Urinary bladder (tissue), 4 donors: ENCODE measurements at places on chromosomes 6 and 20.

DNA sequence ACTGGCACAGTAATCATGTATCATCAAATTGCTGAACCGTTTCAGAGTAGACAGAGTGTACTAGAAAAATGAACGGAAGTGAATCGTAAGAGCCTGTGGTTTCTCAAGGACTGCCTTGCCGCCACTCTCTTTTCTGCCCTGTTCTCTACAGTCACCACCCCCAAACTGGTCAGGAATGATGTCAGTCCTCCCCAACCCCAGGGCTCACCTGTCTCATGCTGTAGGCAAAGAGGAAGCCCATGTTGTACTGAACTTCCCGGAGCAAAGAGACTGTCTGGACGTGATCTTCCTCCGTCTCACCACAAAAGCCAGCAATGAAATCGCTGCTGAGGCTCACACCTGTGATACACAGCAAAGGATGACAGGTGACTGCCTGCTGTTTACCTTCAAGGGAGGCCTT, 31.0 kb downstream of the CDK5RAP1 start:
- no peak for DNase-seq

DNA sequence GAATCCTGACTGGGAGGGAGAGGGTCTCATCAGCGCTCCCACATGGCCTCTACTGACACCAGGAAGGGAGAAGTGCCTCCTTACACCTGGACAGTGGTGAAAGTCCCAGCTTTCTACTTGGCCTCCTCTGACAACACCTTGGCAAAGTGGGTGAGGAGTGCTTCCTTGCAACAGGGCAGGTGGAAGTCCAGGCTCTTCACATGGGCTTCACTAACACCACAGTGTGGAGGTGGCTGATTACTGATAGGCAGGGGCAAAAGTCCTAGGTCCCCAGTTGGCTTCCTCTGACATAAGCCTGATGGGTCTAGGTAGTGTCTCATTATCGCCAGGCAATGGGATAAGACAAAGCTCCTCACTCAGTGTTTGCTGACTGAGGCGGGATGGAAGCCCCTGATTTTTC, 9.5 kb upstream of the HLA-DRA start:
- no peak for DNase-seq

DNA sequence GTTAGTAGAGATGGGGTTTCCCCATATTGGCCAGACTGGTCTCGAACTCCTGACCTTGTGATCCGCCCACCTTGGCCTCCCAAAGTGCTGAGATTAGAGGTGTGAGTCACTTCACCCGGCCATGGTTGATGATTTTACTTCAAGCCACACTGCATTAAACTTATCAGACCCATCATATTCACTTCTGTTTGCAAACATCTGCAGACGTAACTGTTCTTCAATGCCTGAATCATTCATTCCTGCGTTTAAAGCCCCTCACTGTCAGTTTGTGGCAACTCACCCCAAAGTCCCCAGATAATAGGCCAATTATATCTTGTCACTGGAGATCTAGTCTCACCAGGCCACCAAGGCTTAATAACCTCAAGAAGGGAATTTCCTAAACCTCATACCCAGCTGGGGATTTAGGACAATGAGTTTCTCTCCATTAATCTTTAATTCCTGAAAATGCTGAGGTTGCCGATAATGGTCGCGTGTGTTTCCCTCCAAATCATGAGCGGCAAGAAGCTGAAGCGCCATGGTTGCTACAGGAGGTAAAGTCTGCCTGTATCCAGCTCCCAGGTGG, 229.6 kb downstream of the LY86 start:
- DNase-seq, result no peak

GRCh38 chr6:132790450-132790849, 8.0 kb downstream of the SLC18B1 start:
- DNase-seq, result no peak

GRCh38 chr6:79686707-79687309, 55.7 kb downstream of the SH3BGRL2 start:
- DNase-seq, result no peak

DNA sequence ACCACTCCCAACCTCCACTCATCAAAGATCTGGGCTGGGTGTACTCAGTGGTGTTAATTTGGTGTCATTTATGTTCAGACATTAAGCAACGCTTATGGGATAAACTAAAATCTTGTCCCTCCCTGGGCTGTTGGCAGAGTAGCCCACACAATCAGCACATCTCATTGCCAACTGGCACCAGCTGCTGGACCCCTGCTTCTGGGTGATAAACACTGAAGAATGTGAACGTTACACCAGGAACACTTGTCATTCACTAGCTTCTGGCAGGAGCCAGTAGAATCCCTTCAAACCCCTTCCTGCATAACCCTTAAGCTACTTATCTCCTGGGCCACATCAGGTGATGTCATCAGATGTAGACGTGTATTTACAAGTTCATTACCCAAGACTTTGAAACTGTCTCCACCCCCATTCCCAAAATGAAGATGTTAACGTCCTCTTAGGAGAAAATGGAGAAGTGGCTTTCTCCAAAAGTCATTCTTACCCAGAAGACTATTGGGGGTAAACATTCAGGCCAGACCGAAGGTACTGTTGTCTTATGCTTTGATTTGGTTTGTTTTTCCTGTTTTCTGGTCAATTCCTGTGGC, 107.8 kb upstream of the CD93 start:
- DNase-seq, result no peak

GRCh38 chr6:157699777-157700636, 123.0 kb upstream of the SNX9 start:
- no peak for DNase-seq

DNA sequence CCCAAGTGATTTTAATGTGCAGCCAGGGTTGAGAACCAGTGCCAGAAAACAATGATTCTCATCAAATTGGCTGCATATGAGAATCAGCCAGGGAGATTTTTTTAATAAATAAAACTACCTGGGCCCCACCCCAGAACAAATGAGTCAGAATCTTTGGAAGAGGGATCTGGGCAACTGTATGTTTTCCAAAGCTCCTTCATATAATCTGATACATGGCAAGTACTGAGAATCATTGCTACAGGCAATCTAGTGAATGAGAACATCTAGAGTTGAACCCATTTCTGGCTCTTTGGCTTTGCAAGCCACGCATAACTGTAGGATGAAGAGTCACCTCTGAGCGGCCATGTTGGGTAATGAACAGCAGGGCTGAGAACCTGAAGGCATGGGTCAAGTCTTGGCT, 26.1 kb upstream of the DSP start:
- DNase-seq, result no peak
